ENCODE measurements at places on chromosomes 5 and 9.

DNA sequence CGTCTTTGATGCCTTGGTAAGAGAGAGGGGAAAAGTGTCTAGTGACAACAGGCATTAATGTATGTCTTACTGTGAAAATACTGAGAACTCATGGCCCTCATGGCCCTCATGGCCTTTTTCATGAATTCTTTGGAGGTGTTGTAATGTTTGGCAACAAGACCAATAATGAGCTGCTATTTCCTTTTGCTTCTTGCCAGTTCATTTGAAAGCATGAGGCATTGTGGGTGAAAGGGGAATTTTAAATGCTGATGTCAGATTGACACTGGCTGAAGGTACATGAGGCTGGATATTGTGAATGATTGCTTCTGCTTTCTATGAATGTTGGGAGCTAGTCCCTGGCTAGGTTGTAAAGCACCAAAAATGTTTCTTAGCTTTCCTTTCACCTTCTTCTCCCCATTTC lies 79.2 kb downstream of the DOCK2 start:
- DNase-seq, result no peak

DNA sequence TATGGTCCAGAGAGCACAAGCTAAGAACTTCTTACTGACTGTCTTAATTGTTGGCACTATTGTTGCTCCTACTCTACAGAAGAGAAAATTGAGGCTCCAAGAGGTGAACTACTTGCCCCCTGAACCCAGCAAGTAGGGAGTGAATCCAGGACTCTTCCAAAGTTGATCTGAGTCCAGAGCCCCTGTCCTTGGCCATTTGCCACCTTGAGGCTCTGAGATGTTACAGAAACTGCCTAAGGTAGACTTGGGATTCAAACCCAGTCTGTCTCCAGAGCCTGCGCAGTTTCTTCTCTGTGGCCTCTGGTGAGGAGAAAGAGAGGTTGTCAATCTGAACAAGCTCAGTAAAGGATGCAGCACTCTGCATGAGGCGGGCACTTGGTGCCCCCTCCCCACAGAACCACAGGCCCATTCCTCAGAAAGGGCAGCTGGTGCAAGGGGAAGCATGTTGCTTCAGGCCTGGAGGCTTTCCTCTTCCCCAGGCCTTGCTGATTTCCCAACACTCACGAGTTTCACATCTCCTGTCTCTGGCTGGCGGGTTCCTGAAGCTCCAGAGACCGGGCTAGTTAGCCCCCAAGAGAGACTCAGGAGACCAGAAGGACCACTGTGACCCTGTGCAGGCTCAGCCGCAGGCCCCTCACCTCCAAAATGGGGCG lies 2.9 kb upstream of the LCP2 start:
- DNase-seq, result no peak

DNA sequence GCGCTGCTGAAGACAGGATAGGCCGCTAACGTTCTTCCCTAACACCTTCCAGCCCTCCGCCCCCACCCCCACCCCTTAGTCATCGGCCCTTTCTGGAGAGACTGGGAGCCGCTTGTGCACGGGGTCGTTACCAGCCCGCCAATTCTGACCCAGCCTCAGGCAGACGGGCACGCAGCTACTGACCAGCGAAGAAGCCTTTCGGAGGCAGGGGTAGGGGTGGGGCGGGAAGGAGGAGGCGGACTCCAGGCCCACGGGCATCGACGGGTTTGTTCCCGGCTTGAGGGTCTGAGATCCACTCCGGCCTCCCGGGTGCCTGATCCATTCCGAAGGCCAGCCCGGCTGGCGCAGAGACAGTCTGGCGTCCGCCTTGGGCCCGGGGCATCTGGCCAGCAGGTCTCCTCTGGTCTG lies 729 bp upstream of the HAND1 start:
- no peak for DNase-seq

- DNase-seq, result no peak
Measured at GRCh38 chr5:119402081-119402480, 46.3 kb downstream of the TNFAIP8 start.

DNA sequence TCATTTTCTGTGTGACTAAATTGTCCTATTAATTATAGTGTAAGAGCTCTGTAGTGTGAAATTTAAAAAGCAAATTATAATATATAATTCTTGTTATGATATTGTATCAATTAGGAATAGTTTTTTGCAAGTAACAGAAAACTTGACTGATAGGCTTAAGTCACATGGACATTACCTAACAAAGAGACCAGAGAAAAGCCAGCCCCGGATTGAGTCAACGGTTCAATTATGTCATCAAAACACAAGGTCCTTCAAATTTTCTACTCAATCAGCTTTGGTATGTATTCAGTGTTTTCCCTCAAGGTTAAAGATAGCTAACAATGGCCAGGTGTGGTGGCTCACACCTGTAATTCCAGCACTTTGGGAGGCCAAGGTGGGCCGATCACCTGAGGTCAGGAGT lies 126.7 kb upstream of the PTGER4 start:
- DNase-seq, result no peak

GRCh38 chr9:70477146-70477745 lies 62.8 kb upstream of the KLF9 start:
- no peak for DNase-seq

GRCh38 chr9:109585796-109586195 lies 87.7 kb upstream of the PTPN3 start:
- DNase-seq, result no peak

DNA sequence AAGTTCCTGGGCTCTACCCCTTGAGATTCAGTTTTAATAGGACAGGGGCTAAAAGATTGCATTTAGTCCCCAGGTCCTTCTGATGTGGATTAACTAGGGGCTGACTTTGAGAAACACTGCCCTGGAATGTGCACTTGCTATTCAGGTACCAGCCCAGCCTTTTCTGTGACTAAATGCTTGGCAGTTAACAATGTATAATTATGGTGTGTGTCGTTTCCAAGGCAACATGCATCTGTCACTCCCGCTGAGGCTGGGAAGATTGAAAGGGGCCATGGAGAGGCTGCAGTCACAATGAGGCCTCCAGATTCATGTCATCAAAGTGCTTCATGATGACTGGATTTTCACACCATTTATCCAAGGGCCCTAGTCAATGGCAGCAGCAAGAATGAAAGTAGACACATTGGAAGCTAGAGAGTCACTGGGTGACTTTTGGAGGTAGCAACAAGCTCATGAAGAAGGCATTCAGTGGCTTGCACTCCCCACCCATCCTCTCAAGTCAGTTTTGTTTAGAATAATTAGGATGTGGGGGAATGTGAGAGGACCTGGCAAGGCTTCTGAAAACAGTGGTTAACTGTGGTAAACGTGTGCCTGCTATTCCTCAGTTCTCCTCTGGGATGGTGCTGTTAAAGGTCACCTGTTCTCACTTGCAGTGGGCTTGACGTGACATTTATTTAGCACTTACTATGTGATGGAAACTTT lies 28.3 kb downstream of the RAI14 start:
- peak; percentile 79 for DNase-seq

DNA sequence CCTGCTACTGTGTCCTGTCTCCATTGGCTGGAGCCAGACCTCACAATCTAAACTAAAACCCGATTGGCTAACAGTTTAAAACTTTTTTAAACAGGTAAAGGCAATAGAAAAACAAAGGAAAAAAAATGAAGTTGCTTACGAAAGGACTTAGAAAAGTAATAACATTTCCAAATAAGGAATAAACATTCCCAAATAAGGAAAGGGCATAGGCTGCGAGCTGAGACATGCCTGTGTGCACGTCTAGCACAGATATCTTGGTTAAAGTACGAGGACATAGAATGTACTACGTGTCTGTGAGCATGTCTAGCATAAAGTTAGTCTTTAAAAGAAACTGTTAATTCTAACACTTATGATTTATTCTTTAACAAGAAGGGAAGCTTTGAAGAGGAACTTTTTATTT lies 15.3 kb upstream of the FAM120A start:
- DNase-seq, result no peak
